ENCODE measurements at places on chromosomes 6 and 20.

GRCh38 chr6:122048570-122048969 is 350.9 kb upstream of the HSF2 start:
- DNase-seq = no peak

DNA sequence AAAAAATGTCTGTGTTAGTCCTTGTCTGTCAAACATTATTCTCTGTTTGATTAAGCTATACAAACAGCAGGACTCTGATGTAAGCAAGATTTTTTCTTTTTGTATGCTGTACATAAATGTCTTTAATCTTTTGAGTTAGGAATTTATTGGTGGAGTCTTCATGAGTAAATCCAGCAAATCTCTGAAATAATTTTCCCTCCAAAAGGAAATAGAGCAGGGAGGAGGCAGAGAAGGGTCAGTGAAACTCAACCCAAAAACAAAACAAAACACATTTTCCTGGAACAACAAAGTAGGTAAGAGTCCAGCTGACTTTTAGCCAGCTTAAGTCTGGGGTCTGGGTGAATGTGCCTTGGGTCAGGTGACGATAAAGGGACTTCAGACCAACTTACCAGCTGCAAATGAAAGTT is 113.7 kb downstream of the FOXA2 start:
- no peak for DNase-seq

- DNase-seq = no peak
These were observed 25.4 kb upstream of the FOXF2 start for GRCh38 chr6:1363729-1364572.

DNA sequence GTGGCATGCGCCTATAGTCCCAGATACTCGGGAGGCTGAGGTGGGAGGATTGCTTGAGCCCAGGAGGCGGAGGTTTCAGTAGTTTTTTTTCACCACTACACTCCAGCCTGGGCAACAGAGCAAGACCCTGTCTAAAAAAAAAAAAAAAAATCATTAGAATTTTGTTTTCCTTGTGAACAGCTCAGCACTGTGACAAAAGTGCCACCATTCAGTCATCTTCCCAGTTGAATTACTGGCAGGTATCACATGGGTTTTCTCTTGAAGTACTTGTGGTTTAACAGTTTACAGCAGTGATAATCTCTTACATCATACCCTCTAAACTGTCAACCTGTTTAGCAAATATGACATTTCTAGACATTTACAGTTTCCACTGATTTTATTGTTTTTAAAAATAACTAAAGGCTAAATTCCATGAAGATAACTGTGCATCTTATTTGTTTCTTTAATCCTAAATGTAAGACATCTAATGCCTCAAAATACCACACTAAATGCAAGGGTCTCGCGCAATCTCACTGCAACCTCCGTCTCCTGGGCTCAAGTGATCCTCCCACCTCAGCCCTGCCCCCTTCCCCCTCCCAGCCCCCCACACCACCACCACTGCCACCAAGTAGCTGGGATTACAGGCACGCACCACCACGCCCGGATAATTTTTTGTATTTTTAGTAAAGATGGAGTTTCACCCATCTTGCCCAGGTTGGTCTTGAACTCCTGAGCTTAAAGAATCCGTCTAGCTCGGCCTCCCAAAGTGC is 7.0 kb downstream of the TRPC4AP start:
- no peak for DNase-seq

- no peak for DNase-seq
These were observed 109.5 kb upstream of the RAB32 start for GRCh38 chr6:146433881-146434731.

- DNase-seq = no peak
These were observed 20.9 kb downstream of the L3MBTL1 start for GRCh38 chr20:43528258-43528875.

Measured in A172 (cell line).